ENCODE measurements at places on chromosomes 13 and 19.

DNA sequence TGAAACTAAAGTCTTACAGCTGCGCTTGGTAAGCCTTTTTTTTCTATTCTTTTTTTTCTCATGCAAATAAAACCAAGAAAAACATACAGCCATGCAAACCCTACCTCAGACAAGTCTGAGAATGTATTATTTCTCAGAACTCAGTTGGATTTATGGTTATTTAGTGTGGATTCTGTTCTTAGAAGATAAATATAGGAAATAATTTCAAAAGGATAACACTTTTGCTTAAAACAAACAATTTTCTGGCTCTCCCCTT lies 40.7 kb upstream of the TNFSF11 start:
- no peak for DNase-seq

DNA sequence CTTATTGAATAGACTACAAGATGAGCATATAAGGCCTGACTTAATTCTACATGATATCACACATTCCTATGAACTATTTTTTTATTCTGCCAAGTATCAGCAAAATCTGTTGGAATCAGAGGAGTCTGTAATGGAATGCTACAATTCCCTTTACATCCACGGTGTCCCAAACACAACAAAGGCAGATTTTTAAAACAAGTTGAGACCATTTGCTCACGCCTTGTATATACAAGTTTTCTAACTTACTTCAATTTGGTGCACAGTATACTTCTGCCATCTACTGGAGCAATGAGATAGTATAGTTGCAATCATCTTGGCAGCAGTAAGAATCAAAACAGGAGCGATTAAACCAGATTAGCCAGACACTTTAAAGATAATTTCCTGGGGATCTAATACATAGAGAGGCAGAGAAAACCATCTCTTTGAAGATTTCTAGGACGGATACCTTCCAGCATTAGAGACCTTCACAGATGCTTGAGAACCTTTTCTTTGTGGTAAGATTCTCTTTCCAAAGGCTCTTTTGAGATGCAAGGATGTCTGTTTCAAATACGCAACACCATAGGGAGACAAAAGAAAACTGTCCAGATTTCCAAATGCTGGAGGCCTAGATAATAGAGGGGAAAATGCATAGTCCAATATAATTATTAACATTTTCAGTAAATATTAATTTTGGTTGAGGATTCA lies 302.0 kb upstream of the MIR17HG start:
- no peak for DNase-seq

DNA sequence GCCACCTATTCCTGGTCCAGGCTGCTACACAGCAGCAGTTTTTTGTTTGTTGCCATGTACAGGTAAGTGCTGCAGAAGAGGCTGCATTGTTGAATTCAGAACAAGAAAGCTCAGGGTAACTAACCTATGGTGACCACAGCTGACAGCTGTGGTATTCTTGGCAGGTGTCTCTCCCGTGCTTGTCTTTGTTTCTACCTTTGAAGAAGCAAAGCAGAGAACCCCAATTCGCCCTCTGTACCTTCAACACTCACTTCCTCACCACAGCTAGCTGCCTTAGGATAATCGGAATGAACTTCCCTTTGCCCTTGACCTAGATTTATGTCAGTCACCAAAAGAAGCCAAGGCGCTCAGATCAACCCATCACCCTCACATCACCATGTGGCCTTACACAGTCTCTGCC lies 1703.3 kb upstream of the SLC10A2 start:
- no peak for DNase-seq

- DNase-seq, result no peak
Observed at GRCh38 chr13:104267206-104267811, 1201.1 kb upstream of the SLC10A2 start.

- DNase-seq, result no peak
Observed at GRCh38 chr19:17210296-17210695, 4.9 kb upstream of the USE1 start.

- DNase-seq, result no peak
Observed at GRCh38 chr19:21568816-21569493, 63.6 kb downstream of the ZNF429 start.

- peak; percentile 22 for DNase-seq
Observed at GRCh38 chr19:28878862-28879566, 333.9 kb downstream of the UQCRFS1 start.

DNA sequence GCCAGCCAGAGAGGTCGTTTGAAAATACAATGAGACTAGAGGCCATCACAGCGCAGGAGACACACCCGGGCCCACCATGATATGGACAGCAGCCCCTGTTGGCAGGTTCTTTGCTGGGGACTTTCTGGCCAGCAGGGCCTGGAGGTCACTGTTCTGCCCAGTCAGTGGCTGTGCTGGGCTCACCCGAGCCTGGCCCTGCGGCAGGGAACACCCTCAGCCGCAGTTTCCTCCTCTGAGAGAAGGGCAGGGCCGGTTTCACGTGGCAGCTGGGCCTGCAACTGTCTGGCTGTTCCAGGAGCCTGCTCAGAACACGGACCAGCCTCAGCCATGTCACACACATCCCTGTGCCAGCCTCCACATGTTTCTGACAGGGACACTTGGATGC lies 39.4 kb downstream of the ADPRHL1 start:
- no peak for DNase-seq

- DNase-seq, result no peak
Observed at GRCh38 chr19:10852098-10852800, 4.0 kb downstream of the C19orf38 start.

- DNase-seq, result no peak
Observed at GRCh38 chr19:49858088-49858985, 7.4 kb downstream of the PTOV1 start.

GRCh38 chr19:34962687-34963572 lies 1.1 kb downstream of the ZNF792 start:
- no peak for DNase-seq

DNA sequence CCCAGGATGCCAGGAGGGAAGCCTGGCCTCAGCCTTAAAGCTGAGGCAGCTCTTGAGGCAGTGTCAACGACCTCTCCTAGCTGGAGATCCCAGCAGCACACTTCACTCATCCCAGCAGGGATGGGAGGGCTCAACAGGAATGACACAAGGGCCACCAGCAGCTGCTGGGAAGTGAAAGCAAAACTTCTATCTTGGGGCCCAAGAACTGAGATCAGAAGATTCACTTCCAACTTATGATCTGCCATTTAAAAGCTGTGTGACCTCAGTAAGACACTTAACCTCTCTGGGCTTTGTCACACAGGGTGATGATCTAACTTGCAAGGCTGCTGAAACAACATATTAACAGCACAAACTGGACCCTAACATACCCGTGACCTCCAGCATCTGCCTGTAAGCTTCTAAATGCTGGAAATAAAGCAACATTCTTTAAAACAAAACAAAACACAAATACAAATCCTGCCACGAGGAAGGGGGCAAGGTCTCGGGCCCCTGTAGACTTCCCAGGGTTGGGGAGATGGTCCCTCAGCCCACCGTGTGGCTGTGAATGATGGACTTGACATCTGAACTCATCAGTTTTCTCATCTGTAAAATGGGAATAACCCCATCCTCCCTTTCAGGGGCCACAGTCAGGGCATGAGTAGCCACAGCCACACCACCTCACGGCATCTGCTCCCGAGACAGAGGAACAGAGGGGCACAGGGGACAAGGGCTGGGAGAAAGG lies 22.7 kb downstream of the ELL start:
- DNase-seq, result no peak

DNA sequence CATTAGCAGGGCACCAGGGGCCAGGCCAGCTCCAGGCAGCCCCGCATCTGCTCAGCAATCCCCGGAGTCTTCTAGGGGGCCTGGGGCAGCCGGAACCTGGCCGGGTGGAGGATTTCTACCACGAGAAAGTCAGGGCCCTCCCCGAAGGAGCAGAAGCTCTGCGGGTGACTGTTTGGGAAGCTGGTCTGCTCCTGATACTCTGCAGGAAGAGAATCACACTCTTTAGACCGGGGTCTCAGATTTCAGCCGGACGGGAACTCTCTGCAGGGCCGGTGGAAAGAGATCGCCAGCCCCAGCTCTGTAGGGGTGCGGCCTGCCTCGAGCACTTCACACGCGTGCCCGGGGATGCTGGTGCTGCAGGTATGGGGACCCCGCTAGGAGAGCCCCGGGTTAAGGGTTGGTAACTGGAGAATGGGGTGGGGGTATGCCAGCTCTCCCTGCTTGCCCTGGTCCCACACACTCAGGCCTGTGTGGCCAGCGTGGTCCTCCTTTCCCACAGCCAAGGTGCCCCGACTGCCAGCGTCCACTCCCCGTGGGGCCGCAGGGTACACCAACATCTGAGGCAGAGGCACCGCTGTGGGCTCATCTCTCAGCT lies 20.1 kb downstream of the RASA3 start:
- no peak for DNase-seq

DNA sequence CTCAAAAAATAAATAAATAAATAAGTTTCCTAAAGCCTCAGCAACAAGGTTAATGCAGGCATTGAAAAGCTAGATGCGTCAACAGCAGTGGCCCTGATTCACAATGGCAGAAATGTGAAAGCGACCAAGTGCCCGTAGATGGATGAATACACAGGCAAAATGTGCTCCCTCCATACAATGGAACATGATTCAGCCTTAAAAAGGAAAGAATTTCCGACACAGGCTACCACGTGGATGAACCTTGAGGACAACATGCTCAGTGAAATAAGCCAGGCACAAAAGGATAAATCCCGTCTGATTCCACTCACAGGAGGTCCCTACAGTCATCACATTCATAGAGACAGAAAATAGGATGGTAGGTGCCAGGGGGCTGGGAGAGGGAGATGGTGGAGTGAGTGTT lies 31.7 kb downstream of the INSR start:
- DNase-seq, result no peak

- no peak for DNase-seq
Observed at GRCh38 chr19:30459859-30460258, 87.7 kb downstream of the ZNF536 start.

DNA sequence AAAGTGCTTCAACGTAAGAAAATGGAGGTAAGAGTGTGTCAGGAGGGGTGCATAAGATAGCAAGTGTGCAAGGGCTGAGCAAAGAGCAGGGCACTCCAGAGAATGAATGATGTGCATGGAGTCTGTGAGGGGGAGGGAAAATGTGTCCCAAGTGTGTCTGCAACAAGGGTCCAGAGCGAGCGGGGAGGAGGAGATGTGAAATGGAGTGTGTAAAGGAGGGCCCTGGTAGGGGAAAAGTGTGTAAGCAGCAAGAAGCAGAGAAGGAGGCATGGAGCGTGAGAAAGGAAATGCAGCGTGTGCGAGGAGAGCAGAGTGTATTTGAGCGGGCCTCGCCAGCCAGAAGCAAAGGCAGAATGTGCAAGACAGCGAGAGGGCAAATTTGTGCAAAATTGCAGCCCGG lies 11.8 kb downstream of the C19orf81 start:
- no peak for DNase-seq

DNA sequence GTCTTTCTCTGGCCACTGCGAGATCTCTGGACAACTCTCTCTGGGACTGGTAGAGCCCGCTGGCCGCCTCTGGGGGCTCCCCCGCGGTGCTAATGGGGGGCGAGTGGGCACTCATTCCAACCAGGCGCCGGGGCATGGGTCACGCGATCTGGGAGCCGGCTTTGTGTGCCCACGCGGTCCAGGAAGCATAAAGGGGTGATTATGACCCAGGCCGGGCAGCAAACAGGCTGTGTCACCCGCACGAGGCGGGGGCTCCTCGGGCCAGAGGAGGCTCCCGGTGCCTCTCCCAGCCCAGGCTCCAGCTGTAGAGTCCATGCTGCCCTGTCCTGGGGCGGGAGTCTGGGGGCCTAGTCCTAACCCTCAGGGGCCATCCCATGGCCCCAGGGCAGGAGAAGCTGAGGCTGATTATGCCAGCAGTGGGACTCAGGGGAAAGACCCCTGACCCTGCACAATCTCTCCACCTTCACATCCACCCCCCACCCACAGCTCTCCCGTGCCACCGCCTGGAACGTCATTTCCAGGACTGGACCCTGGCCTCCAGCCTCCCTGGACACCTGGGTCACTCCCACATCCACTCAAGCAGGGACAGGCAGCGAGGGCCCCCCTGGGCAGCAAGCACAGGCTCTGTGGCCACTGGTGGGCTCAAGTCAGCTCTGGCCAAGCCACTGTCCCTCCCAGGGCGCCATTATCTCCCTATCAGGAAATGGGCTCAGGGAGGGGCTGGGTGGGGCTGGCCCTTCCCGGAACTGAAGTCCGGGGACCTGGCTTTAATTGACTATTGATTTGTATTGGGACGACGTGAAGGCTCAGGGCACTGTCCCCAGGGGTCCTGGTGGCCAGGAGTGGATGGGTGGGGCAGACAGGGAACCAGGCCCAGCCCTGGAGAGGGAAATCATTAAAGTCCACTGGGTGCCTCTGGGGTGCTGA lies 50.0 kb downstream of the PTPRS start:
- no peak for DNase-seq

DNA sequence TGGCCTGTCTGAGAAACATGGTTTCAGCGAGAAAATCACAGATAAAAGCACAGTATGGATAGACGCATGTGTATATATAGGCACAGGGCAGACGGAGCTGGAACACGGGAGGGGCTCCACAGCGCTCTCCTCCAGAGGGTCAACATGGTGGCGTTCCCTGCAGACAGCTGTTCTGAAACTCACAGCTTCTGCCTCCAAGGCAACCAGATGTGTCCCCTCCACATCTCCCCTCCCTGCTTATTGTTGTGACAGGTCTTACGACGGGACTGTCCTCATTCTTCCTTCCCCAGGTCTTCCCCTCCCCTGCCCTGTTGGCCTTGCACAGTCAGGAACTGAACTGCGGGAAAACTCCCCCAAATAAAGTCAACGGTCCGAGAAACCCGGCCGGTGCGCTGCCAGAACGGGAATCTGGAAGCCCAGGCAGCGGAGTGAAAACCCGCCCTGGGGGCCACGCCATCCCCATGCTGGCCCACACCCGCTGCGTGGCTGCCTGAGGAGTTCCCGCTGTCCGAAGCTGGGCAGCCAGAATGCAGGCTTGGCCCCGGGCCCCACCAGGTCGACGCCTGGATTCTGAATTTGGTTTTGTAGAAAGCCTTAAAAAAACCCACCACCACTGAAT lies 2.6 kb upstream of the TIMM13 start:
- no peak for DNase-seq
